Activated naive CD4-positive, alpha-beta T cell (primary cell): ENCODE measurements at places on chromosomes 12 and 14.

- DNase-seq: no peak
Observed at GRCh38 chr12:2177751-2178150, 125.0 kb downstream of the CACNA1C start.

DNA sequence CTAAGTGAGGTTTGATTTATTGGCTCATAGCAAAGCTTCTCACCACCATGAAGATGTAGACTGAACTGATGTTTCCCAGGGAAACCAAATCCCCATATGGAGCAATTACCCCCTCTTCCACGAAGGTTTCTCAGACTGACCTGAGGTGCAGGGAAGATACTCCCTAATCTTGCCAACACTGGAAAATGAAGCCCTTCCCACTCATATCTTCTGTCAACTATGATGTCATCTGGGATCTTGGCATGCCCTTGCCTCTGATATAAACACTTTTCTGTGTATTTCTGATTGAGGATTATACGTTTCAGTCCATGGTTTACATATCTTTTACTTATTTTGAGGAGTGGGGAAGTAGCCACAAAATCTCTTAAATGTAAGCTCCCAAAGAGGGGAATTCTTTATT, 14.1 kb upstream of the CISTR start:
- DNase-seq: no peak

DNA sequence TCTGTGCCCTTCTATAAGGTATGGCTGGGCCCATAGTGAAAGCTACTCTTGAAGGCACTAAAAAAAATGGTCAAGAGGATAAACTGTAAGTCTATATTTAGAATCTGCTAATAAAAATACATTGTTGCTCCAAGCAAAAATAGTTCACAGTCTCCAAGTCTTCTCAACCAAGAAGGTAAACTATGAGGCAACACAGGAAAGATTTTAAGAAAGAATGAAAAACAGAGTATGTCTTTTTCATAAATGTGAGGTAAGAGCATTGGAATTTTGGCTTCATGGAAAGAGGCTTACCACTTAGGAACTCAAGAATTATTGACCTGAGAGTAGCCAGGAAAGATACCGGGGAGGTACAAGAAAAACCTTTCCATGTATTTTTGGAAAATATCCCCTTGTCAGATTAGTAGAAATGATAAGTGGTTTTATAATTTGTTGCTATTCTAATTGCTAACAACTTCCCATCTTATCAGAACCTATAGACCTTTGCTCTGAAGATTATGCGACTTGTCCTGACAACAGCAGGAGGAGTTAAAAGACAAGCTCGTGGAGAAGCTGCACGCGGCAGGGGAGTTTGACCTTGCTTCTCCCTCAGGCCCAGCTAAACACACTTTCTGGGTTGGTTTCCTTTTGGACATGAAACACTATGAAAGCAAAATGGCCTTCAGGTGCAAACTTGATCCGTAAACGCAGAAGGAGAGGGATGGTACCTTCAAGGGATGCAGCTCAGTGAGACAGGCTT, 238.1 kb downstream of the FOXN3 start:
- no peak for DNase-seq

DNA sequence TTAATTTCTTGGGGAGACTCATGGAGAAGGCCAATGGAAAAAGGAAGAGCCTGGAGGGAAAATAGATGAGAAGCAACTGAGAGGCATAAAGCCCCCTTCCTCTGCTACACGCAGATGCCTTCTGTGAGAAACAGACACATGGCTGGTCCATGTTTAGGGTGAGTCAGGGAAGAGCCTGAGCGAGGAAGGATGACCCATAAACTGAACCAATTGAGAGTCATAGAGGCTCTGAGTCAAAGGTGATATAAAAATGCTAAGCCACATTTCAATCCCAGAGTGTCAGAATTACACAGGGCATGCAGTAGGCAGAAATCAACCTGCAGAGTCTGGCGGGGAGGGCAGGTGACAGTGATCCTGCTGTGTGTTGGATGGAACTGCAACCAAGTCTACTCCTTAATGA, 30.1 kb upstream of the NEDD1 start:
- no peak for DNase-seq

- DNase-seq: no peak
Observed at GRCh38 chr14:32710731-32711680, 227.7 kb upstream of the NPAS3 start.

DNA sequence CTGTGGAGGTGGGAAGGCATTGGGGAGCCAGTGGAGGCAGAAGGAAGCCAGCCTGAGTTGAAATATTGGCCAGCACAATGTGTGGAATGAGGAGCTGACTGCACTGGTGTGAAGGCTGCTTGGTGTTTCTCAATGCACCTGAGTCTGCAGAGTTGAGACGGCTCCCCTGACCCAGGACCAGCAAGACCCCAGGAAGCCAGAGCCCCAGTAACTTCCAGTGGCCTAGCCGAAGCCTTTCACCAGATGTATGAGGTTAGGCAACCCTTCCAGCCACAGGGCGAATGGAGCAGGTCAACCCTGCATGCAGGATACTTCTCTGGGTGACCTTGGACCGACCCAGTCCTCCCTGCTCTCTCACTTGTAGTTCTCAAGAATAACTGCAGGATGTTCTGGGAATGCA, 12.9 kb upstream of the KRT73 start:
- no peak for DNase-seq

- DNase-seq: no peak
Observed at GRCh38 chr12:75366629-75367028, 24.3 kb upstream of the GLIPR1L2 start.

DNA sequence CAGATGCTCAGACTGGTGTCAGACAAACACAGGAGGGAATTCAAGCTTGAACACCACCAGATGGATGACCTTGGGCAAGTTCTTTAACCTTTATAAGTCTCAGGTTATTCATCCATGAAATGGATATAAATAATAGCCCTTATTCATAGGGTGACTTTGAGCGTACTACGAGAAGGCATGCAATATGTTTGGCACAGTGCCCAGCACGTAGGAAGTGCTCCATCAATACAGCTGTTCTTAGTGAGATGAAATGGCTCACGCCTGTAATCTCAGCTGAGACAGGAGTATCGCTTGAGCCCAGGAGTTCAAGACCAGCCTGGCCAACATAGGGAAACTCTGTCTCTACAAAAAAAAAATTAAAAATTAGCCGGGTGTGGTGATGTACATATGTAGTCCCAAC, 84.8 kb upstream of the FICD start:
- no peak for DNase-seq
